Effector memory CD8-positive, alpha-beta T cell (primary cell): ENCODE measurements at places on chromosomes 7 and 10.

DNA sequence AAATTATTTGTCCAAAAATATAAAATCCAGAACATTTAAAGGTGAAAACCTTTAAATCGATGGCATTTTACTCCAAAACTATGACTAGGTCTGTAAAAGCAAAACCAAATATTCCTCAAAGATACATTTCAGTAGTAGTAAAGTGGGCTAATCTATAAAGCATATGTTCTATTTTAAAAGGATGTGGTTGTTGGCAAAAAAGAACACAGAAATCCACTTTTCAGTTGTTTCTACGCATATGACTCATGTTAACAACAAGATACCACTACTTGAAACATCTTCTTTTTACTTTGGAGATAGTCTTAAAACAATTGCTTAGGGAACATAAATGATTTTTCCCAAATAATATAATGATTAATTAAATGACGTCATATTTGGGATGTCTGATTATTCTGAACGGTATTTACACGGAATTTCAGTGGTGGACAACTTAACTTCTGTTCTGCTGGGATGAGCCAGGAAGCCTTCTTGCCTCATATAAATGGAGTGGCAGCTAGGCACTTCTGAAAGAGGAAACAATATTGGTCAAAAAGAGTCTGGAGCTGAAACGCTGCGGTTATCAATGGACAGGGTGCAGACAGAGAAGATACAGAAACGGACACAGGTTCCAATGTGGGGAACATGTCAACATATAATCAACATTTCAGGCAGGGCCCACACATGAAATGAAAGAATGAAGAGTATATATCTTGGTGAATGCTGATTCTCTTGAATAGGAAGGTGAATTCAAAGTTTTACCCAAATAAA is 78.5 kb downstream of the ETV1 start:
- peak overlapping the region; percentile 36 for H3K4me3 ChIP-seq
- H3K4me1 ChIP-seq: peaks cover 38% of the 10 kb centered on the region
- peaks cover 7% of the 10 kb centered on the region for H3K36me3 ChIP-seq
- no peaks in the 10 kb centered on the region for H3K27me3 ChIP-seq

DNA sequence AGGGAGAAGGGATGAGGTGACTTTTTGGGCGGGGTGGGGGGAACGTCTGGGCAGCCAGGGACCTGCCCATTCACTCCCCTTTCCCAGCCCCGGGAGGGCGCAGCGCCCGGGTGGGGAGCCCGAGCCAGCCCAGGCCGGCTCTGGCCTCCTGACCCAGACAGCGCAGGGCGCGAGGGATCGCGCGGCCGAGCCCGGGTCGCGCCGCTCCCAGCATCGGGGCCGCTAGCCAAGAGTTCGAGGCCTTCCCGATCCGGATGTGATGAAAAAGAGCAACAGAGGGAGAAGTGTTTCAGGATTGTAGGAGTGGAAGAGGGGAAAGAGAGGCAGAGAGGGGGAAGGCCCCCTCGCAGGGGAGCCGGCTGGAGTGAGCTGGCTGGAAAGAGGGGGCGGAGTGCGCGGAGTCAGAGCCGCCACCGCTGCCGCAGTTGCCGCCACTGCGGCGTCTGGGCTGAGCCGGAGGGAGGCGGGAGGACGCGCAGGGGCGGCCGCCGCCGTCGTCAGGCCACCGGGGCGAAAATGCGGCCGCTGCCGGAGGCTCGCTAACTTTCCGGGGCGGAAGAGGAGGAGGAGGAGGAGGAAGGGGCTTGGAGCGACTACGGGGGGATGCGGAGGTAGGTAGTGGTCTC is at the start of gene MDFIC:
Gene MDFIC, plus strand, starts transcription at position 69 of the 626 bp plus-strand sequence. CDS start 940 bp downstream, outside the sequence.
- H3K27me3 ChIP-seq: no peaks in the 10 kb centered on the region
- peaks cover 14% of the 10 kb centered on the region for H3K36me3 ChIP-seq
- H3K4me3 ChIP-seq: peak within 1 kb of the TSS; percentile 88
- H3K4me1 ChIP-seq: peaks cover 55% of the 10 kb centered on the region

GRCh38 chr10:33621101-33621500 is 286.6 kb upstream of the NRP1 start:
- H3K27me3 ChIP-seq: no peaks in the 10 kb centered on the region
- no peak overlapping the region for H3K27ac ChIP-seq
- H3K4me1 ChIP-seq: no peaks in the 10 kb centered on the region
- DNase-seq: no peak
- H3K4me3 ChIP-seq: no peak overlapping the region

DNA sequence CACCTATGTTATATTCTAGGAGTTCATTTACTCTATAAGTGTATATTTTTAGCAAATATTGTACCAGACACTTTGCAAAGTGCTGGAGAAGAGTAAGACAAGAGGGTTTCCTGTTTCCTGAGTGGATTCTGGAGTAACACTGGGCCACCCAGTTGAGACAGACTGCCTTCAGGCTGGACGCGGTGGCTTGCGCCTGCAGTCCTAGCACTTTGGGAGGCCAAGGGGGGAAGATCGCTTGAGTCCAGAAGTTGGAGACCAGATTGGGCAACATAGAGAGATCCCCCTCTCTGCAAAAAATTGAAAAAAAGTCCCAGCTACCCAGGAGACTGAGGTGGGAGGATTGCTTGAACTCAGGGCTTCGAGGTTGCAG is 772 bp upstream of the ZSCAN25 start:
- peak overlapping the region; percentile 96 for H3K4me3 ChIP-seq
- H3K36me3 ChIP-seq: peaks cover 31% of the 10 kb centered on the region
- no peak for DNase-seq
- H3K27ac ChIP-seq: peak overlapping the region; percentile 92
- no peaks in the 10 kb centered on the region for H3K27me3 ChIP-seq
- peaks cover 43% of the 10 kb centered on the region for H3K4me1 ChIP-seq

DNA sequence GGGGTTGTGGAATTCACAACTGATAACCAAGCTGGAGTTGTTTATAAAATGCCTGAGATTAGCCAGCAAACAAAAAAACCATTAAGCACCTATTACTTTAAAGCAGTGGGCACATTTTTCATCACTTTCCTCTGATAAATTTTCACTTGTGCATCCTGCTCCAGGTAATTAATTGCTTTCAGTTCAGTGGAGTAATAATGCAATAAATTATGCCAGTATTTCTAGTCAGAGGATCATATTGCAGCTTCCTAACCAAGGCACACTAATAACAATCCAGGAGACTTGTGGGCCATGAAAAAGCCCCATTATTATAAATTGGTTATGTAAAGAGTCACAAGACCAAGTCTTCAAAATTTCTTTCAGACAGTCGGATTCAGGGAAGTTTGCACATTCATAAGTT is 193.2 kb downstream of the LRMDA start:
- H3K27me3 ChIP-seq: peaks cover 39% of the 10 kb centered on the region
- no peak overlapping the region for H3K4me3 ChIP-seq
- peaks cover 2% of the 10 kb centered on the region for H3K36me3 ChIP-seq

GRCh38 chr7:142883571-142884285 is 1.8 kb downstream of the TRPV6 start:
- no peak overlapping the region for H3K27ac ChIP-seq
- DNase-seq: no peak
- no peaks in the 10 kb centered on the region for H3K36me3 ChIP-seq
- peaks cover 49% of the 10 kb centered on the region for H3K27me3 ChIP-seq

DNA sequence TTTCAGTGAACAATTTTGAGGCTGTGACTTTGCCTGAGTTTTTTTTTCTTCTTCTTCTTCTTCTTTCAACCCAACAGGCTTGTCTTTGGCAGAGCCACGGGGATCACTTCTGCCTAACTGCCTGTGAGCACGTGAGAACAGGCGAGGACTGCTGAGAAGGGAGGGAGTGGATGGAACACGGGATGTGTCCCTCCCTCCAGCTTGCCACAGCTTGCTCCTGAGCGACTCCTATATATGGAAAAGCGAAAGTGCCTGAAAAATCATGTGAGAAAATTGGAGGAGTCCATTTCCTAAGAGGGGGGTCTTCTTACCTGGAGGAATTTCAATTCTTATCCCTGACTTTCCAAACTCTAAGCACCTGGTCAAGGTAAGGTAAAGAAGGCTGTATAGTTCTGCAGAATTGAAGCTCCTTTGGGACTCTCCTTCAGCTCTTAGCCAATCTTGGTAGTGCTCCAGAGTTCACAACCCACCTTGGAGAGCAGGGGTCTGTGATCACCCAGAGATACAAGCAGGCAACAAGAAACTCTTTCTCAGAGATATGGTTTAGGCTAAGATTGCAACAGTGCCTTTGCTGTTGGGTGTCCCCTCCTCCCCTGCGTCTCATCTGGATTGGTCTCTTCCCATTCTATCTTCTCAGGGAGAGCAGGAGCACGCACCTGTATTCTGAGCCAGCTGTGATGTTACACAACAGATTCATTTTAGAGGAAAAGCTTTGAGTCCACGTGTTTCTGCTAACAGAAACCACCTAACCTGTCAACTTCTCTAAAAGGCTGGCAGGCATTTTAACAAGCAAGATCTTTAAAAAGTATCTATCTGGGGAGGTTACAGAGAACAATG is at the start of gene MAT1A:
Gene MAT1A, minus strand, starts transcription at position 208 of the 837 bp plus-strand sequence. CDS start 235 bp downstream, outside the sequence.
- no peaks in the 10 kb centered on the region for H3K36me3 ChIP-seq
- DNase-seq: no peak
- no peak within 1 kb of the TSS for H3K27ac ChIP-seq

DNA sequence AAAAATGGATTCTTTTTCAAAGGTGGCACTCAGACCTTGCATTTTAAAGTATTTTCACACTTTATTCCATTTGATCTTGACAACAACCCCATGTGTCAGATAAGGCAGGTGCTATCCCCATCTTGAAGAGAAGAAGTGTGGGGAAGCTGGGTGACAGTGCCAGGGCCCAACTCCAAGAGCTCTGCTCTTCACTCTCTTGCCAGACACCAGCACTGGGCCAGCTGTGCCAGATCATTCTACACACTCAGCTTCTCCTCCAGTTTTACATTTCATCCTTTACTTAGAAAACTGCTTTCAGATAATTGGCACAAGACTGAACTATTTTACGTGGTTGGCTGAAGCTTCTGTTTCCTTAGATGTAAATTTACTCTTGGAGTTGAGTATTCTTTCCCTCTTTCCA is 64.4 kb downstream of the ENO4 start:
- no peak for DNase-seq
- H3K4me1 ChIP-seq: no peaks in the 10 kb centered on the region
- H3K27ac ChIP-seq: no peak overlapping the region
- no peaks in the 10 kb centered on the region for H3K36me3 ChIP-seq
- no peak overlapping the region for H3K4me3 ChIP-seq
- H3K27me3 ChIP-seq: no peaks in the 10 kb centered on the region

- peaks cover 6% of the 10 kb centered on the region for H3K36me3 ChIP-seq
- no peak overlapping the region for H3K27ac ChIP-seq
- H3K4me3 ChIP-seq: no peak overlapping the region
- DNase-seq: no peak
- peaks cover 4% of the 10 kb centered on the region for H3K4me1 ChIP-seq
Measured at GRCh38 chr7:75938921-75939320, 24.0 kb downstream of the POR start.

GRCh38 chr7:78769481-78770101 is 683.9 kb downstream of the MAGI2 start:
- H3K4me3 ChIP-seq: no peak overlapping the region
- H3K4me1 ChIP-seq: no peaks in the 10 kb centered on the region
- no peak overlapping the region for H3K27ac ChIP-seq

DNA sequence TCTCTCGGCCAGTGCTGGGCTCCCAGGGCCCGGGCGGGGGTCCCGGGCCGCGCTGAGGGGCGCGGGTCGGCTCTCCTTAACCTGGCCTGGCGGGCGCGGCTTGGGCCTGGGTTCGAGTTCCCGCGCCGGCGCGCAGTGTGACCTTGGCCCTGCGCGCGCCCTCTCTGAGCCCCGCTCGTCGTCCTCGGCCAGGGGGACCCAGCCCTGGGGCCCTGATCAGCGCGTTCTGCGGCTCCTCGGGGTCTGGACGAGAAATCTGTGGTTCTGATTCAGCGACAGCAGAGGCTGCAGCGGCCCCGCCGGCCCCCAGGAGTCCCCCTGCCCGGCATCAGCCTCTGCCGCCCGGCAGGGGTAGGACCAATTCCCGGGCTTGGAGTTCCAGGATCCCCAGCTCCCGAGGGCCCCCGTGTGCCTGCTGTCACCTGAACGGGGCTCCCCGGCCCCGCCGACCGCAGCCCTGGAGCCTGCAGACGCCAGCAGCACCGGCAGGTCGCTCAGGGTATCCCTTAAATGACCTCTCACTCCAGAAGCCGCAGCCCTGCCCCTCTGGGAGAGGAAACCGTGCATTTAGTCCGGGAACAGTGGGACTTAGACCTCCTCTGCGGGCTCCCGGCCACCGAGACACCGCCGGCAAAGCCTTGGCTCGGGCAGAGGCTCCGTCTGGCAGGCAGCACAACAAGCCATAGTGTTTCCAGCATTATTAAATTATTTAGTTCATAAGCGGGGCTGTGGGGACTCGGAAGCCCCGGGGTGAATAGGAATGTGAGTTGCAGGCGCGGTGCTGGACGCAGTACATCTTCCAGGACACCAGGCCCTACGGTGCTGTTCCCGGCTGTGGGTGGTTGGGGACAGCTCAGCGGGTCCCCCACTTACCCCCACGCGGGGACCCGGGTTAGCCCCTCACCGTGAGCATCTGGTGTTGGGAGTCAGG is 572 bp downstream of the CHST12 start:
- peak overlapping the region; percentile 89 for H3K4me3 ChIP-seq
- H3K27me3 ChIP-seq: no peaks in the 10 kb centered on the region
- peak overlapping the region; percentile 85 for H3K27ac ChIP-seq
- peaks cover 58% of the 10 kb centered on the region for H3K4me1 ChIP-seq

DNA sequence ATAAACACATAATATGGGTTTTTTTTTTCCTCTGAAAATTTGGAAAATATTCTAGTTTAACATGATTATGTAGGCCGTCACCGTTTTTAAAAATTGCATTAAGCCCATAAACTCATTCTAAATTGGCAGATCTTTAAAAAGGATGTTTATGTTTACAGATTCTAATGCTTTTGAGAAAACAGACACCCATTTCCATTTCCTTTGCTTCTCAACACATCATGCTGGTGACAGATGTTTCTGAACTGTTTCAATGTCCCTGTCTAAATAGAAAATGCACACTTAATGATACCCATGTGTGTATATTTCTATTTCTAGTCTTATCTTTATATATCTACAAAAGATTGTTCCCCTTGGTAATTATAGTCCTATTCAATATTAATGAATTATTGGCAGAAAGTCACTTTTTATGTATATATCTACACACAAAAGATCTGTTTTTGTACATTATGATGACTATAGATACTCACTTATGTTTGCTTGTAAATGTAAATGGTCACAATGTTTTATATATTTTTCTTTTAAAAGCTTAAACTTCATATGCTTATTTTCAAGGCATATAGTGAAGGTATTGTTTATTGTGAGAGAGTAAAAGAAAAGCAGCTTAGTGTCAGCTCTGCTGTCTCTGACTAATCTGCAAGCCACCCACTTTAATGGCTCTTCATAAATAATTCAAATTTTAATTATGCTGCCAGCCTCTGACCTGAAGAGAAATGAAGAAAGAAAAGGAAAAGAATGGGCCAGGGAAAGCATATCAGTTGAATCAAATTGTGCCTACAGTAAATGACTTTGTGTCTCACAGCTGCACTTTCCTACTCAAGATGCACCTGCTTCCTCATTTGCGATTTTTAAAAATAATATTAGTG is 179.4 kb downstream of the CACNA2D1 start:
- no peak for DNase-seq
- H3K4me1 ChIP-seq: no peaks in the 10 kb centered on the region
- no peak overlapping the region for H3K27ac ChIP-seq
- H3K4me3 ChIP-seq: no peak overlapping the region
- H3K36me3 ChIP-seq: no peaks in the 10 kb centered on the region

DNA sequence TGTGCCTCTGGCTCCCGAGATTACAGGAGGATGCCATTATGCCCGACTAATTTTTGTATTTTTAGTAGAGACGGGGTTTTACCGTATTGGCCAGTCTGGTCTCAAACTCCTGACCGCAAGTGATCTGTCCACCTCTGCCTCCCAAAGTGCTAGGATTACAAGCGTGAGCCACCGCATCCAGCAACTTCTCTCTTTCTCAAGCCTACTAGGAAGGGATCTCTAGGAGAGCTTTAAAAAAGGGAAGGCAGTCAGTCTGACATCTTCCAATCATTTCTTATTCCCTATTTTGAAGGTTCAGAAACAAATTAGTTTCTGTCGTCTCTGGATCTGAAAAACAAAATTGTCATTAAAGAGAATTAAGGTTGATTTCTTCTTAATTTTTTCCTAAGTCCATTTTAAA is 2.5 kb upstream of the TMEM26 start:
- H3K36me3 ChIP-seq: no peaks in the 10 kb centered on the region
- no peak overlapping the region for H3K27ac ChIP-seq
- DNase-seq: no peak
- peaks cover 45% of the 10 kb centered on the region for H3K27me3 ChIP-seq
- peaks cover 3% of the 10 kb centered on the region for H3K4me1 ChIP-seq
